ENCODE measurements at places on chromosomes 11 and 22.

GRCh38 chr11:18599739-18600230 is at the start of gene MISFA:
Gene MISFA, plus strand, starts transcription at chr11:18599789. Its CDS starts 140 bp downstream, at chr11:18599929.
- DNase-seq = no peak

DNA sequence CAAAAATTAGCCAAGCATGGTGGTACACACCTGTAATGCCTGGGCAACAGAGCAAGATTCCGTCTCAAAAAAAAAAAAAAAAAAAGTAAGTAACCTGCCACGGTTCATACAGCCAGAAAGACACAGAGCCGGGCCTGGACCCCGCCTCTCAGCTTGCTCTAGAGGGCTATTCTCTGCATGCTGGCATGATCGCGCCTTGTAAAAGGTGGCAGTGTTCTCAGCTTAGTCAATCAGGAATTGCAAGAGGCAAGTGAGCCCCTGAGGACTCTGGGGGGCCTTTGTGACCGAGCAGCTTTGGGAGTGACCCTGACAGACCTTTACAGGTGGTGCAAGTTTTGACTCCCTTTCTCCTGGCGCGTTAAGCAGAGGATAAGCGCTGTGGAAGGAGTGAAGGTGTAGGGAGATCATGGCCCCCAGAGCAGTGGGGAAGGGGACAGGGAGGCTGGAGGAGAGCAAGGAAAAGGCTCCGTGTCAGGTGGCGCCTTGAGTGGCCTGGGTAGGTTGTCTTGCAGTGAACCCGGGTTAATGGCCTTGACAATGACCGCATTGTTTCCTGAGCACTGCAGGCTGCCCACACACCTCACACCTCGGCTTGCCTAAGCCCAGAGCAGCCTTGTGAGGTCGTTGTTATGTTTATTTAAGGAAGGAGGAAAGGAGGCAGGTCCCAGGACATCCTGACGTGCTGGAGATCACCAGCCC is 48.9 kb downstream of the CDPF1 start:
- no peak for DNase-seq

GRCh38 chr22:26921726-26922125 is 264.3 kb downstream of the MIAT start:
- no peak for DNase-seq

DNA sequence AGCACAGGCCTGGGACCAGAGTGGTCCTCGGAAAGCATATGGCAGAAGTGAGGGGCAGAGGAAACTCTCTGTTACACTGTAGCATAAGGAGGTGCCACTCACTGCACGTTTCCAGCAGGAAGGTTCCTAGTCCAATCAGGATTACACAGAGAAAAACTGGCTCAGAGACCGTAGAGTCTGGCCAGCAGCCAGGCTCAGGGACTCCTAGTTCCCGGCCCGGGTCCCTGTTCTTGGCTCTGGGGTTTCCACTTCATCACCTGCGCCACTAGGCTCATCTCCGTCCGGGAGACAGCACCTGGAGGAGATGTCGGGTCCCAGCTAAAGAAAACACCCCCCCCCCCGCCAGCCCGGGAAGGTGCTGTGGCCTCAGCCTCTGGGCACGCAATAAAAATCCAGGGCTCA is 1.1 kb downstream of the TTLL12 start:
- DNase-seq = peak; percentile 70

DNA sequence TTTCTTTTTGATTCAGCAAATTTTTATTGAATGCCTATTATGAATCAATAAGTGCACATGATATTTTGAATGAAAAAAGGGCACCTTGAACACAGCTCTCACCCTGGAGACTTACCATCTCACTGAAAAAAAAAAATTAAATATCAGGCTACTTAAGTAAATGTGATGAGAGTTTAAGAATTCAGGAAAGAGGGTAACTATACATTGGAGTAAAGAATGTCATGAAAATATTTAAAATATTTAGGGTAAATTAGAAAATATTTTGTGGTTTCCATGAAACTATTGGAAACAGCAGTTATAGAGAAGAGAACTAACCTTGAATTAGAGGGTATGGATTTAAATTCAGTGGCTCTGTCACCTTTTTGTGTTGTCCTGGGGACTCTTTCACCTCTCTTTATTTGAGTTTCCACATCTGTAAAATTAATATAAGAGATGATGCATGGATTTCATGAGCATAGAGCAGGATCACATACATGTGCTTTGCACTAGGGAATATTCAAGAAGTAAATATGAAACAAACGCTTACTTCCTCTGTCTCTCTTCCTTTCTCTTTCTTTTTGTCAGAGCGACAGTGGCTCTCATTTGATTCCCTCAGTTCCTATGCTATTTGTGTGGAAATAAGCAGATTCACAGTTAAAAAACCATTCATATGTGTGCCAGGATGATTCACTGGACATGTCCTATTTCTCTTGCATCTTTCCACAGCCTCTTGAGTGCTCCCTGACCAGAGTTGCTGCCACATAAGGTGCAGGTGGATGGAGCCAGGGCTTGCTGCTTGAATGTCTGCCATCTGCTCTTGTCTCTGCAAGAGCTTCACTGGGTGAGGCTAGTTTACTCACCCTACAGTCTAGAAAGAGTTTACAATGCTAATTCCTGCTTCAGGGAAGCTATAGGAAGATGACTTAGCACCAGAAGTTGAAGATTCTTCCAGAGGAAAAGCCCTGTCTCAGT is 533.1 kb downstream of the ETS1 start:
- DNase-seq = no peak

DNA sequence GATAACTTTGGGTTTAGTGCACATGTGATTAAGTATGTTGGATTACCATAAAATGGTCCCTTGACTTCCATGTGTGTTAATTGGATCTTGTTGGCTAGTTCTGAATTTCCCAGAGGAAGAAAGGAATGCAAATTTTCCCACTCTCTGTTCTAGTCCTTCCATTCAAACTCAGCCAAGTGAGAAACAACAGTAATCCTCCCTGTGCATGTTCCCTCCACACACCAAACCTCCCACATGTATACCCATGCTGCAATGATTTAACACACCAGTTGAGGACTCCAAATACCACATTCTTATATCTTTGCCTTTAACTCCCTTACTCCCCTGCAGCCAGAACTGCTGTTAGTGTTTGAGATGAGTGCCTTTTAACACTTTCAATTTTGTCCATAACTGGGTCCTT is 1158.9 kb downstream of the DLG2 start:
- no peak for DNase-seq

GRCh38 chr11:115067900-115068530 is 389.7 kb downstream of the NXPE2 start:
- peak; percentile 34 for DNase-seq

DNA sequence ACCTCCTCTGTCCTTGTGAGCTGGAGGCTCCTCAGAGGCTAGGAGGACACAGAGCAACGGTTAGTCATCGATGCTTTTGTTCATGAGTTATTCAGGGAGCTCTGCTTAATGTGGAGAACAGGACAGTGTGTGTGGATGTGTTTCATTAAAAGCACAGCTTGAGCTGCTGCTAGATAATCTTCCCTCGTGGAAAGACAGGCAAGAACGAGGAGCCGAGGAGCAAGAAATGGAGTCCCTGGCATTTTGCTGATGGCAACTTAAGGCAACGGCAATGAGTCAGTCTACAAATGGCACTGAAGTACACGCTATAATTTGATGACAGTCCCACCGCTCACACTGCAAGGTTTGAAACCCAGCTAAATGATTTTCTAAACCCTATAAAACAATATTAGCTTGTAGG is 106.2 kb downstream of the IGLL1 start:
- DNase-seq = no peak

- no peak for DNase-seq
Observed at GRCh38 chr11:69479591-69480271, 1.7 kb upstream of the LINC01488 start.

GRCh38 chr11:125214601-125215565 is 50.3 kb downstream of the PKNOX2 start:
- DNase-seq = no peak

GRCh38 chr11:120141113-120141767 is 3.3 kb upstream of the TRIM29 start:
- no peak for DNase-seq

- DNase-seq = peak; percentile 49
Observed at GRCh38 chr11:8219257-8220021, 44.2 kb downstream of the LMO1 start.

GRCh38 chr22:28899199-28899853 is 16.0 kb downstream of the ZNRF3 start:
- DNase-seq = peak; percentile 4

DNA sequence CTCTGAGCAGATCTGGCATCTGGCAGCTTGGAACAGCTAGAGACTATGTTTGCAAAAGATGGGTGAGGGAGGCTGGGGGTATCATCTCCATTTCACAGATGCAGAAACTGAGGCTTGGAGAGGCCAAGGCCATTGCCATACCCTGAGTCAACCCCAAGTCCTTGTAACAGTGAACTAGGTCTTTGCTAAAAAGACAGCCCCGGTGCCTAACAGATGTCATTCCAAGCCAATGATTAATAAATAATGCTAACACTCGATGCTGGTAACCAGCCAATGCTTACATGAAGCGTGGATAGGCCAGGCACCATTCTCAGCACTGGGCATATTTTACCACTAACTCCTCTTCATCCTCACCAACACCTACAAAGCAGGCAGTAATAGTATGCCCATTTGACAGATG is 164.0 kb downstream of the MN1 start:
- no peak for DNase-seq

Measured in NCI-H1105 treated with DMSO at 0.1 percent for 48 hours (cell line).